ENCODE measurements at places on chromosomes 3 and 15. TPM values are rescaled to one million over a fixed set of nuclear protein-coding genes. Genes with fewer than 3 reads are reported as not detected.

DNA sequence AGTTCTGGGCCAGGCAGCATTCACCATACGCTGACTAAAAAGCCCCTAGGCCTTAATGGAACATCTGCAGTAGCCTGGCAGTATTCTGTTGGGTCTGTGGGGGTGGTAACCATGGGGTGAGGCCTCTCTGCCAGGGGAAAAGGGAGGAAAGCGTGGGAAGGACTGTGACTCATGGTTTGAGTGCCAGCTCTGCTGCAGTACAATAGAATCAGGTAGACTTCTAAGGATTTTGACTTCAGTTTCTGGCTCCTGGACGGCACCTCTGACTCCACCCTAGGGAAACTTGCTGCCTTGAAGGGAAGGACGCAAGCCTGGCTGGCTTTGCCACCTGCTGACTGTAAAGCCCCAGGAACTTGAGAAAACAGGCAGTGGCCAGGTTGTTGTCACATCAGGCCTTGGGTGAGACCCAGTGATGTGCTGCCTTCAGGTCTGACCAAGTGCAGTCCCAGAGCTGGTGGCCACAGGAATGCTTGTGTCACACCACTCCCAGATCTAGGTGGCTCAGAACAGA is 148.6 kb downstream of the SUCNR1 start:
- no peak for DNase-seq

- no peak for DNase-seq
Measured at GRCh38 chr15:38746211-38746610, 181.6 kb upstream of the RASGRP1 start.

DNA sequence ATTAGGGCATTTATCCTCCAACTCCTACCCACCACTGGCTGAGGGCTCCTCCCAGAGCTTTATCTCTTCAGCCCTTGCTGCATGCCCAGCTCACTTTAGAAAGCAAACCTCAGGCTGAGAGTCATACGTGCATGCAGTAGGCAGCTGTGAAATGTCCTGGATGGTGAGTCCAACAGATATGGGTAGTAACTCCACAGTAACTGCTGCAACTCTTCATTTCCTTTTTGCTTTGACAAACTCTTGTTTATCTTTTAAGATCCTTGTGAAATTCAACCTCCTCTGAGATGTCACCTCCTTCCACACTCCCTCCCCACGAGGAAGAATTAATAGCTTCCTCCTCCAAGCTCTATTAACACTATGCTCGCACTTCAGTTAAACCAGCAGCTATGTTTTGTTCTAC is 35.9 kb upstream of the CTNNB1 start:
- DNase-seq, result peak; percentile 80

GRCh38 chr3:4741404-4742307 is 237.6 kb upstream of the BHLHE40 start:
- no peak for DNase-seq

DNA sequence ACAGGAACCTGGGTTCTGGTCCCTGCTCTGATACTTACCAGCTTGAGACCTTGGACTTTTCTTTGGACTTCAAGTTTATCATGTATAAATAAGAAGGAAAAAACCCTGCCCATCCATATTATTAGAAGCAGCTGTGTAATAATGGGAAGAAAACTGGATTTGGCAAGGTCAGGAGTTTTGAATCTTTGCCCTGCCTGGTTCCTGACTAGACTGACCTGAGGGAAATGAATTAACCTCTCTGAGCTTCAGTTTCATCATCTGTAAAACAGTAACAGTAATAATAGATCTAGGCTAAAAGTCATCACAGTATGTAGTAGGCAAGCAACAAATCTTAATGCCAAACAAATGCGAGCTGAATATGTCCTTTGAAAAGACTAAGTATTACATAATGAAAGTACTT is 68.8 kb downstream of the FSIP1 start:
- no peak for DNase-seq

DNA sequence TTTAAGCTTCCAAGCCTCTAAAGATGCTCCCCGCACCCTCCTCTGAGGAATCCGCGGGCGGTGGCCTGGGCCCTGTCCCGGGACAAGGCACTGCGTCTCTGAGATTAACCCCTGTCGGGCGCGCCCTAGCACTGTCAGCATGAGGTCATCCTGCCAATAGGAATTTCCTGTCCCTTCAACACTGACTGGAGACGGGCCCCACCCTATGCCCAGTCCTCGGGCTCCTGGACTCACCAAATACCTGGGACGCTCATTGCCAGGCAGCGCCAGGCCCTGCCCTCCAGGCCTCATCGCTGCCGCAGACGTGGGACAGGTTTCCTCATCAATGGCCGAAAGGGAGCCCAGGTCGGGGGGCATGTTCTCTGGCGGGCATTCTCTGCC is 67.6 kb upstream of the SH3GL3 start:
- DNase-seq, result no peak

- DNase-seq, result no peak
Measured at GRCh38 chr15:52558196-52558595, 10.6 kb downstream of the ARPP19 start.

The PRC1 gene
- polyA plus RNA-seq, result 84.0 TPM
